D341Med (cell line): ENCODE measurements at places on chromosomes 1 and 21.

GRCh38 chr1:223328566-223328965 lies 35.4 kb downstream of the SUSD4 start:
- DNase-seq: no peak

GRCh38 chr1:220221269-220221668 lies 51.0 kb downstream of the RAB3GAP2 start:
- no peak for DNase-seq

DNA sequence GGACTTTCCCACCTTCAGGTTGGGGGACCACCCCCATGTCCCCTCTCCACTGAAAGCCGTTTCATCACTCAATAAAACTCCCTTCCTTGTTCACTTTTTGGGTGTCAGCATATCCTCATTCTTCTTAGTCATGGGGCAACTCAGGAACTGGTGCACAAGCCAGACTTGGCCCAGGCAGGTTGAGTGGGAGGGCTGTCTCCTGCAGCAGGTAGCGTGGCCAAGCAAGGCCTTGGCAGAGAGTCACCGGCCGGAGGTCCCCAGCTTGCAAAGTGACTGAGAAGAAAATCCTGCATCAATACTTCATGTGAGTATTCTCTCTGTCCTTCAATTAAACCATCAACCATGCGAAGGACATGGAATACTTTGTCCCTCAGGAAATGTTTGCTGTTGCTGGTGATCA lies 148.9 kb downstream of the RHOU start:
- DNase-seq: no peak

GRCh38 chr1:86774305-86775295 lies 70.2 kb downstream of the SH3GLB1 start:
- DNase-seq: peak; percentile 34

GRCh38 chr1:151777317-151777716 lies 13.0 kb downstream of the TDRKH start:
- DNase-seq: no peak

DNA sequence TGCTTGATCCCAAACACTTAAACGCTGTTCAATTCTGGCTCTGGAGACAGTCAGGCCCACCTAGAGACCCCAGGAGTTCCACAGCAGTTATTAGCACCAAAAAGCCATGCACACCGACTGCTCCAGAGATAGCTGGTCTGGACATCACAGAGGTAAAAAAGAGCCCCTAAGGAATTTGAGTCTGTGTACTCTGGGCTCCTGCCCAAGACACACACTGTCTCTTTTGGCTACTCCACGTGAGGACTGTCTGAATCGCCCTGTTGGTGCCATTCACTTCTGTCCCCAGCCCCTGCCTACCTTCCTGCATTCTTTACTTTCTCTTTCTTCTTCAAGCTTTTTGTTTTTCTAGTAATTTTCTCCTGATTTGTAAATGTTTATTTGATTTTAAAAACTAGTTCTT lies 197.4 kb downstream of the ADGRL2 start:
- no peak for DNase-seq

- no peak for DNase-seq
Measured at GRCh38 chr1:152752225-152752624, 5.6 kb upstream of the KPRP start.

DNA sequence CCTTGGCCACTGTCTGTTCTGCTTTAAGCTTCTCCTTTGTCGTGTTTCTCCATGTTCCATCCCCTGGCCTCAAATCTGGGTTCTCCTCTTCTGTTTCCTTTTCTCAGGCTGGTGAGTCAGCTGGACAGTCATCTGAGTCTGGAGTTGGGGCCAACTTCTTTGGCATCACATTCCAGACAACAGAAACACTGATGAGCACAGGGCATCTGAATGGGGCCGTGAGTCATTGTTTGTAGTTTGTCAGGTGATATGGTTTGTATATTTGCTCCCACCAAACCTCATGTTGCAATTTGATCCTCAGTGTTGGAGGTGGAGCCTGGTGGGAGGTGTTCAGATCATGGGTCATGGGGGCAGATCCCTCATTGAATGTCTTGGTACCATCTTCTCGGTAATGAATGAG lies 14.3 kb upstream of the OLIG2 start:
- no peak for DNase-seq

GRCh38 chr1:22318279-22318981 lies 133.2 kb upstream of the ZBTB40 start:
- DNase-seq: peak; percentile 59

DNA sequence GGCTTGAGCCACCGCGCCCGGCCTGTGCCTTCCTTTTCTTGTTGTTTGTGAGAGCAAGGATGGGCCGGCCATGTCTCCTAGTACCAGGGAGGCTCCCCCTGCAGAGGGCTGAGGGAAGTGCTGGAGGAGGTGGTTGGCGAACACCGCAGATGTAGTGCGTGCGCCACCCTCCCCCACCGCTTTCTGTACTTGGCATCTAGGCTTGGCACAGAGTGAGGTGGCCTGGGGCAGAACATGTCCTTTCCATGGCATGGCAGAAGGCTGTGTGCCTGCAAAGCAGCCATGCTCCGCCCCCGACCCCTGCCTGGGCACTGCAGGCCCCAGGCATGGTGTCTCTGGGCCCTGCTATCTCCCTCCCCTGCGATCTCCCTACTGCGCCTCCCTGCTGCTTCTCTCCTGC lies 30.7 kb downstream of the ALPL start:
- peak; percentile 53 for DNase-seq
